ENCODE measurements at places on chromosomes 3 and 15.

DNA sequence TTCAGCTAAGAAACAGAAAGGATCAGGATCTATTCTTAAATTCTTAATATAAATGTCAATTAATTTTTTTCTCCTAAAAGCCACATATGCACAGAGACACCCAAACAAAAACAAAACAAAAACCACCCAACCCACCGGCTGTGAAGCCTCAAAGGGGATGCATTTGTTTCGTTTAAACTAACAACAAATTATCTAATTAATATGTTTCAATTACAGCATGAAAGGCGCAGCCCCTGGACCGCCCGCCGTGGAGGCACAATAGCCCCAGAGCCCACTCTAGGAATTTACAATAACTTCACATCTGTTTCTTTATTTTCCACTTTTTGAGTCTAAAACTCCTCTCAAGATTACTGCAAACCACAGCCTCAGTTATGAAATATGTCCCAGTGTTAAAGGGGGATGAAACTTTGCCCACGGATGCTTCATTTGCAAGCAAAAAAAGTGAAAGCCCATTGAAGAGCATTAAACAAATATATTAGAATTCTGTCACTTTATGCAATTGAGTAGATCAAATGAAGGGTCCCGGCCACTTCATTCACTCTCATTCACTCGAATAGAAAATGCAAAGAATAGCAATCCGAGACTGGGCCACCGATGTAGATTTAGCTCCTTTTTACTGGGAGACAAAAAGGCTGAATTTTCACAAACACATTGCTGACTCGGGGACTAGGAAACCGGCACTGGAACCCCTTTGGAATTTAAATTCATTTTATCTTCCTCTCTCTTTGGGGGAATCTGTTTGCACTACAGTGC lies 6.0 kb downstream of the FOXB1 start:
- DNase-seq, result no peak

- no peak for DNase-seq
Measured at GRCh38 chr3:26621176-26621575, 1.4 kb upstream of the LRRC3B start.

- DNase-seq, result no peak
Measured at GRCh38 chr15:50232791-50233190, 32.7 kb downstream of the HDC start.

DNA sequence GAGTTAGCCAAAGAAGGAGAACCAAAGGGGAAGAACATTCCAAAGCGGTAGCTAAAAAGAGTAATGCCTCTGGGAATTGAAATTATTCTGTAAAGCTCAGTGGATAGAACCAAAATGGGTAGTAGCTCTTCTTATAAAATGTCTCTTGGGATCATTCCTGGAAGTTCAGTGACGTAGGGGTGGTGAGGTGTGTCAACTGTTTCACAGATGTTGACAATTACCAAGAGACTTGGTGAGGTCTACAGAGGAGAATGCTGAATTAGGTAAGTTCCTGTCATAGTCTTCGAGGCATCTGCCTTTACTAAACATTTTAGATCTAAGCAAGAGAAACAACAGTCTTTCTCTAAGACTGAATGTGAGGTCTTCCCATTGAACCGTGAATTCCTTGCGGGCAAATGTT lies 67.8 kb downstream of the TPRG1 start:
- DNase-seq, result no peak

DNA sequence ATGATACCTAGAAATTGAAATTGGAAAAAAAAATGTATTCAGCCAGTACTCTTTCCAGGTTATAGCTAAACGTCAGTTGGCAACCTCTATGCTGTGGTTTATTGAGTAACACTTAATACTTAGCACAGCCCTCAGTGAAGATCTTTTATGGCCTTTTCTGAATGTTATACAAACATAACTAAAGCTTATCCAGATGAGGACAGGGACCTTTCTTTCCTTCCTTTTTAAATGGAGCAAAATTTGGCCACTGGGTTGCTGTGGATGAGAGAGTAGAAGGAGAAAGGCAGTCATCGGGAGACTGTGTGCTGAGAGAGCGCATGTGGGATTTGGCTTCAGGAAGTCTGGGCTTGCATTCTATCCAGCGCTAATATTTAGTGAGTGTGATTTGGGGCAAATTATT lies 36.1 kb downstream of the IGF1R start:
- DNase-seq, result peak; percentile 30

DNA sequence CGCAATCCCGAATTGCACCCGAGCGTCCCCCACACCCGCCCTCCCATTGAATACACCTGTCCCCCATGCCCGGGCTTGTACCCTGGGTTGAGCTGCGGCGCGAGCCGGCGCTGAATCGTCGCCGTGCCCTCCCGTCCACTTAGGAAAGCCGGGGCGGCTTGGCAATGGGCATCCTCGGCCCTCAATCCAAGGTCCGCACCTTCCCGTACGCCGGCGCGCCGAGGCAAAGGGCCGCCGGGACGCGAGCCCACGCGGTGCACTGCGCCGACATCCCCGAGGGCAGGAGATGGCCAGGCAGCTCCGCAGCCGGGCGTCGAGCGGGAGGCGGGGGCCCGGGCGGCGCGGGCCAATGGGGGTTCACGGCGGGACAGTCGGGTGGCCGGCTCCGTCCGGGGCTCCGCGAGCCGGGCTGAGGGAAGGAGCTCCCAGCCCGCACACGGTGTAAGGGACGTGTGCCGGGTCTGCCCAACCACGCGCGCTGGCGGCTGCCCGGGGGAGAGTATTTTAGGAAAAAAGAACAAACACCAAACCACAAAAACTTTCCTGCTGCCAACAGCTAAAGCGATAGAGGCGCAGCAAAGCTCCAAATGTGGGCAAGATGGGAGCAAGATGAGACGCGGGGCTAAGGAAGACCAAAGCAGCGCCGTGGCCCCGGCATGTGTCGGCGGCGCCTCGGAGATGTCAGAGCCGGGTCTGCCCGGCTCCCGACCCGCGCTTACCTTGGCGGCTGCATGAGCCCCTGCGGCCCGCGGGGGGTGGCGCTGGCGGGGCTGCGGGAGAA lies 621 bp downstream of the RGMA start:
- DNase-seq, result peak; percentile 6

GRCh38 chr15:88652456-88653199 lies 13.8 kb downstream of the ISG20 start:
- no peak for DNase-seq

DNA sequence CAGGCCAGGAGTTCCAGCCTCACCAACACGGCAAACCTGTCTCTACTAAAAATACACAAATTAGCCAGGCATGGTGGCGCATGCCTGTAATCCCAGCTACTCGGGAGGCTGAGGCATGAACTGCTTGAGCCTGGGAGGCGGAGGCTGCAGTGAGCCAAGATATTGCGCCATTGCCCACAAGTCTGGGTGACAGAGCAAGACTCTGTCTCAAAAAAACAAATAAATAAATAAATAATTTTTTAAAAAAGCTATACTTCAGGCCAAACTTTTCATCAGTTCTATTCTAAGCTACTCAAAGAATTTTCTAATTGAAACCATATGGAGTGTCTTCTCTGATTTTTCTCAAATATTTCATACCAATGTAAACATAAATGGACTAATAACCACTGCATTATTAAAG lies 43.5 kb downstream of the PHC3 start:
- no peak for DNase-seq

DNA sequence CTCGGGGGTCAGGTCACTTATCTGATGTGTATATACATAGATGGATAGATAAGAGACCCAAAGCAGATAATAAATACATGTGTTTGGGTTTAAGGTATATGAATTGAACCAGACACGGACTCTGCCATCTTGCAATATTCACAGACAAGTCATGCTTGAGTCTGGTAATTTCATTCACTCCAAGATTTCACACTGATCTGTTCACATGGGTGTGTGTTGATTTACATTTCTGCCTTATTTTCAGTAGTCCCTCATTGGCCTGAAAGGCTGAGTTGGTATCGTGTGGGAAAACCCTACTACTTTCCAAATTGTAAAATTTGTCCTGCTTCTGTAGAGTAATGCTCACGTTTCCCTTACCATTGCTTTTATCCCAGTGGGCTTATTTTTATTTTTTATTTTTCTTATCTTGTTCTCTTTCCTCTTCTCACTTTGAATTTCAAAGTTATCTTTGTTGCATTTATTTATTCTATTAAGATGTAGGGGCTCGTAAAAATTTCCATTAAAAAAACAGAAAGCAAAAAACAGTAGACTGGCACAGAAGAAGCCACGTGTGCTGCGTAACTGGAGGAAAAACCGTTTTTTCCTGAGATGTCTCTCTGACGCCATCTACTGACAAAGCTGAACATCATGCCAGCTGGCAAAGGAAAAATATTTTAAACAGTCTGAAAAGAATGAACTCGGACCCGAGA lies 10.8 kb upstream of the MFSD1 start:
- DNase-seq, result peak; percentile 76

All from ACHN (cell line).